Esophagus squamous epithelium (tissue), 5 donors: ENCODE measurements at places on chromosomes 7 and 10.

- DNase-seq, result no peak
Measured at GRCh38 chr7:158781974-158782664, 47.2 kb downstream of the ESYT2 start.

DNA sequence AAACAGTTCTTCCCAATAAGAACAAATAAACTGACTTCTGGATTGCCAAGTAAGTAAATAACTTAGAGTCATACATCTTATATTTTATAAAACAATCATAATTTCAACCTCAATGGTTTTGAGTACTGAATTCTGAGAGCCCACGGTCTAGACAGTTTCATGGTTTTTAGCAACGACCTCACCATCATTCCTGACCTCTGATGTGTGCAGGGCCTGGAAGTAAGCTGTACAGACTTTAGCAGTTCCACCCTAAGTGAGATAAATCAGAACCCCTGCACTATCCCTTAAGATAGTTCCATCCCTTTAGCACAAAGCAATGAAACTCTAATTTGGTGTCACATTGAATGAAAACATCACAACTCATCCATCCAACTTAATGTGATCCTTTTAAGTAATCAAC is 86.0 kb downstream of the NEBL start:
- no peak for DNase-seq

- no peak for DNase-seq
Measured at GRCh38 chr10:30977385-30977784, 54.3 kb downstream of the ZNF438 start.

DNA sequence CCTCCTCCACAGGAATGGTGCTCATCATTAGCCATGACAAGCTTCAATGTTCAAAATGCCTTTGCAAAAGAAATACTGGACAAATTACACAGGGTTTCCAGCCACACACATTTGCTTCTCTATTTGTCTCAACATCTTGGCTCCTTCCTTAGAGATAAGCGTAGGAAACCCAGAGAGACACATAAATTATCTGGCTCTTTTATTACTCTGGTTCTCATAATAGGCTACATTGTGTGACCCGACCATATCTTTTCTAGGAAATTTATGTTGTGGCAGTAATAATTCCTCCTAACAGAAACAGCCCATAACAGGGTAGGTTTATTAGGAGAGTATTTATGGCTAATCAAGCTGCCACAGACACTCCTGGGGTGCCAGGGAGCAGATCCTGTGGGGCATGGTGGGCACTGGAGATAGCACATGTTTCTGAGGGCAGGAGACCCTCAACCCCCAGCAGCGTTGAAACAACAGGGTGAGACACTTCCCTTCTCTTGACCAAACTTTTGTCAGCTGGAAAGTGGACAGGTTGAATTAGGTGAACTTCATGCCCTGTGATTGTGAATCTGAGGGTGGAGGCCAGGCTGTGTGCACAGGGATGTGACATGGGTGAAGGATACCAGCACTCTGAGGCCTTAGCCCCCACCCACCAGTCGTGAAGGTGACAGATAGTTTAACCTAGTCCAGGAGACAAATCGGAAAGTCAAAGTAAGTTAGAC is 295.9 kb upstream of the ZNF32 start:
- DNase-seq, result no peak

GRCh38 chr7:37068038-37068437 is 343.7 kb upstream of the AOAH start:
- no peak for DNase-seq

DNA sequence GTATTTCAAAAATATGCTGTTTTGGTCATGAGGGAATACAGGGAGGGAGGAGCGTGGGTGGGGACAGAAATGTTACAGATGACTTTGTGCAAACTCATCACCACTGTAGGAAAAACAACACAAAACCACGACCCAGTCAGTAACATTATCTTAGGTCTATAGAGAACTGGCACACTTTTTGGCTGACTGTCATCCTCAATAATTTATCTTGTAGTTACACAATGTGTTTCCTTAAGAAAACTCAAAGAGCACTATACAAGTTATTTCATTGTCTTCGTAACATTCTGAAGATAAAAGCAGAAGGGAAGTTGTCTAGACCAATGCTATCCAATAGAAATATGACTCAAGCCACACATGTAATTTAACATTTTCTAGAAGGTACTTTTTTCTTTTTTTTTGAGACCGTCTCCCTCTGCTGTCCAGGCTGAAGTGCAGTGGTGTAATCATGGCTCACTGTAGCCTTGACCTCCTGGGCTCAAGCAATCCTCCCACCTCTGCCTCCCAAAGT is 16.9 kb upstream of the CDK14 start:
- no peak for DNase-seq

DNA sequence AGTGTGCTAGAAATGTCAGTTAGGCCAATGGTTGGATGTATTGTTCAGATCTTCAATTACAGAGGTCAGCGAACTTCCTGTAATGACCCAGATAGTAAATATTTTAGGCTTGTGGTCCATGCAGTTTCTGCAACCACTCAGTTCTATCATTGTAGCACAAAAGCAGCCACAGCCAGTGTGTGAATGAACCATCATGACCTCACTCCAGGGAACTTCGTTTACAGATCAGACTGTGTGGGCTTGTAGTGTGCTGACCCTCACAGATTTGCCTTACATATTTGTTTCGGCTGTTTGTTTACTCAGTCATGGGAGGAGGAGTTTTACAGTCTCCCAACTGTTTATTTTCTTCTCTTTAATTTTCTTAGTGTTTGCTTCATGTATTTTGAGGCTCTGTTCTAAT is 55.4 kb downstream of the LANCL2 start:
- DNase-seq, result no peak

DNA sequence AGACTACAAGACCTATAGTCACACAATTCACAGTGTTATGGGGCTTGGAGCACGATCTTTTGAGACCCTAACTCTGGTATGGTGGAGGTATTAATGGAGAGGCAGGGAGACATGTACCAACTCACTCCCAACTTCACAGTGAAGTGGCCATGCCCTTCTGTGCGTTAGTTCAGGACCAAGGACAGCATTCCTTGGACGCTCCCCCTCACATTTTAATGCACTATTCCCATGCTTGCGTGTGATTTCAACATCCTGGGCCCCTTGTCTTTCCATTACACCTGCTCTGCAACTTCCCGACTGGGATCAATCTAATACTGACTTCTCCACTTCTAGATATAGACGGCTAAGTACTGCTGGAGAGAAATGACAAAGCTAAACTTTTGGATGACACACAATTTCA is 72.7 kb downstream of the PLCE1 start:
- DNase-seq, result no peak

DNA sequence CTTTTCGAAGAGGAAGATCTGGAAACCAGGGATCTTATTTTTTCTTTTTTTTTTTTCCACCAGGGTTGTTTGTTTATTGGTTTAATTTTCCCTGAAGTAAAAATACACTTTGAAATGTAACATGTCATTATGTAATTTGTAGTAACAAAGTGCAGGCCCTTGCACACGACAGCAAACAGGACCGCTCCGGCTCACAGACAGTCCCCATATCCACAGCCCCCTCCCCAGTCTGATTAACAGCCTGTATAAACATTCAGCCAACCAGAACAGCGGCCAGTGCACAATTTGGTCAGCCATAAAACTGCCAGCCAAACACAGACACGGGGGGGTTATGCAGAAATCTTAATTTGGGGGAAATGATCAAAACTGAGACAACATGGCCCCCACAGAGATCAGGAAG is 431.6 kb upstream of the NPVF start:
- DNase-seq, result no peak

DNA sequence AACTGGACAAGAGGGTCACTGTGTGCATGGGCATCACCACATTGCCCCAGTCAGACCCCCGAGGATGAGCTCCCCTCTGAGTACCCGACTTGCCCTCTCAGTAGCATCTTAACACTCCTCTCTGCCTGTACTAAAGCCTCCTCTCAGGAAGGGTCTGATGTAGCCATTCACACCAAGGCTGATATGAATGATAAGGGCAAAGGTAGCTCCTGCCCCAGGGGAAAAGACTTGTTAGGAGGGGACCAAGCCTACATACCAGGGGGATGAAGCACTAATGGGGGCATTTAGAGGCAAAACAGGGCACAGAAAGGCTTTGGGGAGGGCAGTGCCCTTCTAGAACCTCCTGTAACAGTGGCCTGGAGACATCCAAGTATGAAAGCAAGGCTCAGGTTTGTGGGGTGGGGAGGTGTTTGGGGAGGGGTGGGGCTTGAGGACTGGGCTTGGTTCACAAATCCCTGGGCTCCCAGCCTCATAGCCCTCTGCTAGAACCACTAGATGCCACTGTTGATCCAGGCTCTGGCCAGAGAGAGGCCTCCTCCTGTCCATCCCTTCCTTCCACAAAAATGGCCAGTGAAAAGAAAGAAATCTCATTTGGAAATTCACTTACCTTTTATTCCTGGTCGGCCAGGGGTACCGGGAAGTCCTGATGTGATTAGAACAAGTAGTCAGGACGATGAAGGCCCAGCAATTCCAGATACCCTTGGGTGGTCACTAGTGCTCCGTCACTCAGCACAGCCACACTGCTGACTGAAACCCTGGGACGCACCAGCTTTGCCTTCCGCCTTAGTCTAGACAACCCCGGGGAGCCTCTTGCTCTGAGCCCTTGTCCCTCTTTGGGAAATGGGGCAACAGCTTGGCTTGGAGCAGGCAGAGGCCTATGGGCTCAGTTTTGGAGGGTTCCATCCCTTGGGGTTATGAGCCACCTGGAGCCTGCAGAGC is 40.3 kb downstream of the COL17A1 start:
- no peak for DNase-seq

- peak; percentile 8 for DNase-seq
Measured at GRCh38 chr10:110207011-110207804, at the start of gene MXI1. TSS of gene MXI1 (plus strand) at chr10:110207605. CDS start at chr10:110207809, 204 bp downstream.

DNA sequence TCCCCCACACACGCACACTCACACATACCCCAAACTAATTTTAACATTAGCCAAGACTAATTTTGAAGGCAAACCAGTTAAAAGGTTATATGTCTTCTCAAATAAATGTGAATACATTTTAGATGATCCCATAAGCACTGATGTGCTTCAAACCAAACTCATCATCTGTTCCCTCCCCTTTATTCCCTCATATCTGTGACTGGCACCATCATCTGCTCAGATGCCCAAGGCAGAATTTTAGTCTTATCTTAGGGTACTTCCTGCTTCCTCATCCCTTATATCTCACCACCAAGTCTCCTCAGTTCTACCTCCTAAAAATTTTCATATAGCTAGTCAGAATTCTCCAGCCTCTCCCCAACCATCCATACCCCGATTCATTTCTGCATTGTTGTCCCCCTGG is 80.4 kb downstream of the UPF2 start:
- DNase-seq, result no peak

- DNase-seq, result no peak
Measured at GRCh38 chr10:128898133-128898915, 568.7 kb upstream of the MGMT start.

DNA sequence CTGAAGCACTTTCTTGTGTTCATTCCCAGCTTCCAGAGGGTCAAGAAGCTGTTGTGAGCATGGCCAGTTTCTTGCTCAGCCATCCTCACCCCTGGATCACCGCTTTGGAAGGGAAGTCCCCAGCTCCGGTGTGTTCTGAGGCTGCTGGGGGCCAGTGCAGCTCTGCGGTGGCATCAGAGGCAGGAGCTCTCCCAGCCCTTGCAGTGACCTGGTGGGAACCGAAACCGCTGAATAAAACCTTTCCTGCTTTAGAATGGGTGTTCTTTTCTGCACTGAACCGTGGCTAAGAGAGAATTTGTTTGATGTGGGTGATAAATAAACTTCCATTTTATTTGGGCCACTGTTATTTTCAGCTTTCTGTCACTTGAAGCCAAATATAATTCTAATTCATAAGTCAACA is 450.9 kb upstream of the VSTM2A start:
- no peak for DNase-seq

GRCh38 chr10:116457488-116457887 is 29.8 kb downstream of the PNLIPRP3 start:
- DNase-seq, result no peak

DNA sequence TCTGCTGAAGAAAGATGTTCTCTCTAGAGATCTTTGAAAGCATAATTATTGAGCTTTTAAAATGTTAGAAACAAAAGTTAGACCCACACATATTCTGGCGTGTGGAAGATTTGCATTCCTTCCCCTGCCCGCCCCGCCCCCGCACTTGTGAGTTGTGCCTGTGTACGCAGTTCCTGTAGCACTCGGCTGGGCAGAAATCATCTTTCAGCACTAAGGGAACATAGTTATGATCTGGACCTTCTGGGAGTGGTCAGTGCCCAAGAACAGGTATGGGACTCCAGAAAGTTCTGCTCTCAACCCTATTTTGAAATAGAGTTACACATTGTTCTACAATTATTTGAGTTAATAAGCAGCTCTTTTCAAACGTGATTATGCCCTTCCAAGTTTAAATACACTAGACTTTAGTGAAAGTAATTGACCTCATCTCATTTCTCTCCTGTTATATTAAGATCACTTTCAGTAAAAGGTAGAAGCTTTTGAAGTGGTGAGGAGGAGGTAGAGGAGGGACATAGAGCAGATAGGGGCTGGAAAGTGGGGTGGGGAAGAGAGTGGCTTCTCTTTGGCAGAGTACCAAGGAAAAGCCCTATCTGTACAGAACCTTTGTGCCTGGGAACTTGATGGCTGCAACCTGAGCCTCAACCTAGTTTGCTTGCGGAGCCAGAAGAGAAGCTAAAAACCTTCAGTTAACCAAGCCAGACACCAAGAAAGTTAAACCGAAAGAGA is 5.7 kb downstream of the BLVRA start:
- DNase-seq, result no peak

DNA sequence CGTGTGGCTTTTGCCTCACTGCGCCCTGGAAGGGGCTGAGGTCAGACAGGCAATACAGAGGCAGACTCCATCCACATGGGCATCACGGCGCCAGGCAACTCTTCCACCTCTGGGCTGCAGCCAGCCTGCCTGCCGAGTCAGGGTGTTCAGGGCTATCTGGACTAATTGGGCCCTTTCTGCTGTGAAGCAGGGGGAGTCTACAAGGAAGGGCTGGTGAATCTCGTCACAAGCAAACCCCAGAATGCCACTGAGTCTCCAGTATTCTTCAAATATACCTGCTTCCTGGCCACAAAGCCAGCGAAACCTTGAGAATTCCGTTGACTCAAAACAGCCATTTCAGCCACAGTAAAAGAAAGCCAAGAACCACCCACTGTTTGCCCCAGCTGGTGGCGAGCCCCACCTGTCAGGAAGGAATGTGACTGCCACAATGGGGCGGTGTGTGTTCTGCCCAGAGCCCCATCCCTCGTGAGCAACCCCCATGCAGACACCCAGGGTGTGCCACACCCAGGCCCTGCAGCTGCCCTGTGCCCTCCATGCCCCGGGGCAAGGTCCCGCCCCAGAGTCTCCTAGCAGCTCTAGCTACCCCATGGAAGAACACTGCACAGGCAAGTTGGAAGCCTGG is 117.3 kb downstream of the FAM53B start:
- no peak for DNase-seq
